Effector memory CD4-positive, alpha-beta T cell (primary cell): ENCODE measurements at places on chromosomes 11 and 22.

DNA sequence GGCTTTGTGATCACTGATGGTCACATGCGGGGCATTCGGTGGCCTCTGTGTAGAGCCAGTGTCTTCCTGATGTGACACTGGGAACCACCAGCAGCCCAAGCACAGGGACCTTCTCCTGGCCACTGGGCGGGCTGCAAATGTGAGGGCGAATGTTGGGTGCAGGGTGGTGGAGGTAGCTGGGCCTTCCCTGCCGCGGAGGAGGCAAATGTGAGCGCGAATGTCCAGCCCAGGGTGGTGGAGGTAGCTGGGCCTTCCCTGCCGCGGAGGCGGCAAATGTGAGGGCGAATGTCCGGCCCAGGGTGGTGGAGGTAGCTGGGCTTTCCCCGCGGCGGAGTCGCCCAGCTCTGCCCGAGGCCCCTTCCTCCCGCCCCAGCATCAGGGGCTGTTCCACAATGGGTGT is 23.3 kb downstream of the PTDSS2 start:
- no peaks in the 10 kb centered on the region for H3K4me1 ChIP-seq
- no peaks in the 10 kb centered on the region for H3K36me3 ChIP-seq
- no peaks in the 10 kb centered on the region for H3K27me3 ChIP-seq
- DNase-seq = no peak
- no peak overlapping the region for H3K4me3 ChIP-seq
- no peak overlapping the region for H3K27ac ChIP-seq

DNA sequence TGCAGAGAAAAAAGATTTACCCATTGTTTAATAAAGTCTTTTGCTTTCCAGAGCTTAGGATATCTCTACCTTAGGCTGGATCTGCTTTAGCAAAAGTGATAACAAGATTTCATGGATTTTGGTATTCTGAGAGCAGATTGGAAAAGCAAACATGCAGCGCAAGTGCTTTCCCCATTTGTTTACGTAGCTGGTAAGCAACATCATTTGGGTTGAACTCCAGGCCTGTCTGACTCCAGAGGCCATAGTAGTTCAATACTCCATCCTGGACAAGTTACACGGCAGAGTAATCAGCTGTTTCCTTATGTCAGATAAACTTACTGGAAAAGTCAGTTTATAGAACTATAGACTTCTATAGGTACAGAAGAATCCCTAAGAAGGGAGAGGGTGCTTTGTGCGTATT is 40.6 kb upstream of the TNRC6B start:
- no peak overlapping the region for H3K4me3 ChIP-seq
- H3K4me1 ChIP-seq = no peaks in the 10 kb centered on the region
- DNase-seq = no peak
- peaks cover 16% of the 10 kb centered on the region for H3K36me3 ChIP-seq

- H3K4me3 ChIP-seq = peak overlapping the region; percentile 49
- no peaks in the 10 kb centered on the region for H3K27me3 ChIP-seq
- H3K27ac ChIP-seq = peak overlapping the region; percentile 98
- DNase-seq = no peak
- H3K36me3 ChIP-seq = peaks cover 11% of the 10 kb centered on the region
These were observed 12.8 kb downstream of the BCL9L start for GRCh38 chr11:118912742-118913410.

DNA sequence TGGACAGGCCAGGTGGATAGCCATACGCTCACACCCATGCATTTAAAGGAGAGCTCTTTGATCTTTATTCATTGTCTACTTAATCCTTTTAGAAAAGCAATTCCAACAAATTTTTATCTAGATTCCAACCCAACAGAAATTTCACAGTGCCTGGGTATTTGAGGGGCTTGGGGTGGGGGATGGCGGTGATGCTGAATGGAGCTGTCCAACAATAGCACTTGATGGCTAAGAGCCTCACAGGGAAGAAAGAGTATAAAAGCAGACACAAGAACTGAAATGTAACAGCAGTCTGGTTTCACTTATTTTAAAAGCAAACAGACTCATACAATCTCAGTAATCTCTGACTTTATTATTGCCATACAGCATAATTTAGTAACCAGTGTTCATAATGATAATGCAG is 101.8 kb upstream of the SORL1-AS1 start:
- peaks cover 90% of the 10 kb centered on the region for H3K36me3 ChIP-seq
- no peak overlapping the region for H3K4me3 ChIP-seq
- H3K27ac ChIP-seq = no peak overlapping the region
- H3K27me3 ChIP-seq = no peaks in the 10 kb centered on the region

DNA sequence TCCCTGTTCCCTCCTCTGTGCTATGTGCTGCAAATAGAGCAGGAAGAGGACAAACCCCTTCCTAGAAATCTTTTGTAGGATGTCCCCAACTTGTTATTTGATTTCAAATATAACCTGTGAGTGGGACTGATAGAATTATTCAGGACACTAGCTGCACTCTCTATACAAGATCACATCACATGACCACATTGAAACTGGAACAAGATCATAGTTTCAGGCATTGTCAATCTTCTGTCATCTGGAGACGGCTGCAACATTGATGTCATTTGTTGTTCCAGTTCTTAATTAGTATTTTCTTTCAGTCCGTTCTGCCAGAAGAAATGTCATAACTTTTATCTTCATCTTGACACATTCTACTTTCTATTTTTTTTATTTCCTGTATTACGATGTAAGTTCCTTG is 89.3 kb downstream of the GRIA4 start:
- H3K4me3 ChIP-seq = no peak overlapping the region
- H3K27ac ChIP-seq = no peak overlapping the region
- H3K36me3 ChIP-seq = no peaks in the 10 kb centered on the region
- DNase-seq = no peak
- H3K27me3 ChIP-seq = no peaks in the 10 kb centered on the region

DNA sequence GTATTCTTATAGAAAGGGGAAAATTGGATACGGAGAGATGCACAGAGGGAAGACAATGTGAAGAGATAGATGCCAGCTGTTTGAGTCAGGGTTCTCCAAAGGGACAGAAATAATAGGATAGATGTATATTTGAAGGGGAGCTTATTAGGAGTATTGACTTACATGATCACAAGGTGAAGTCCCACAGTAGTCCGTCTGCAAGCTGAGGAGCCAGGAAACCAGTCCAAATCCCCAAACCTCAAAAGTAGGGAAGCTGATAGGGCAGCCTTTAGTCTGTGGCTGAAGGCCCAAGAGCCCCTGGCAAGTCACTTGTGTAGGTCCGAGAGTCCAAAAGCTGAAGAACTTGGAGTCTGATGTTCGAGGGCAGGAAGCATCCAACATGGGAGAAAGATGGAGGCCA is 569.6 kb upstream of the LARGE1 start:
- no peaks in the 10 kb centered on the region for H3K36me3 ChIP-seq
- DNase-seq = no peak
- no peaks in the 10 kb centered on the region for H3K4me1 ChIP-seq
- H3K27ac ChIP-seq = no peak overlapping the region

- no peak overlapping the region for H3K4me3 ChIP-seq
- H3K27ac ChIP-seq = peak overlapping the region; percentile 52
- no peaks in the 10 kb centered on the region for H3K27me3 ChIP-seq
- no peak for DNase-seq
- peaks cover 23% of the 10 kb centered on the region for H3K4me1 ChIP-seq
- peaks cover 3% of the 10 kb centered on the region for H3K36me3 ChIP-seq
These were observed 12.5 kb downstream of the MARK2 start for GRCh38 chr11:63851364-63851763.

DNA sequence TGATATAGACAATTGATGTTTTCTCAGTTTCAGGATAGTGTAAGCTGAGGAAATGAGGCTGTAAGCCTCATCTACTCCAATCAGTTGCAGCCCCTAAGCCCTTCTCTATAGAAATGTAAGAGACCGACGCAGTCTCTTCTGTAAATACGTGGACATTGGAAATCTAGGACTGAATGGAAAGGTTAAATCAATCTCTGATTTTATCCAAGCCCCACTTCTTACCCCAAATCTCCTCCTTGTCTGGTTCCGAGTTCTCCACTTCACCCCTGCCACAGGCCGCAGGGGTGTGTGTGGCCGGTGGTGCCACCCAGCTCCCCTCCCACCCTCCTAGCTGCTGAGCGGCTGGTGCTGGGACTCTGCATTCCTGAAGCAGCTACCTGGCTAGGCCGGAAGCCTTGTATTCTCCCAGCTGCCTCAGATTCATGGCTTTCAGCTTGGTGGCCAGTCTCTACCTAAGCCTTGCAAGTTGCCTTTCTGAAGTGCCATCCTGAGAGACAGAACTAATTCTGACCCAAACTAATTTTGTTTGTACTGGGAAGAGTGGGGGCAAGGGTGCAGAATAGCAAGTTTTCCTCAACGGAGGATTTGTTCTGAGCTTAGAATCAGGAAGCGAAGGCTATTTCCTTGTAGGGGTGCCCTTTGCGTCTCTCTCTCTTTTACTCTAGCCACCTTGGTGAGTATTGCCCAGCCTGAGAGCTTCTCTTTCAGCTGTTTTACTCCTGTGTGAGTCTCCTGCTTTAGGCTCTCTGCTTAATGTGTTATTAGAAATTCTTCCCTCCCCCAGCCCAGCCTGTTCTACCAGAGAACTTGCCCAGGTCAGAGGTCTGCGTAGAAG is 749 bp downstream of the VWA5A start:
- peaks cover 7% of the 10 kb centered on the region for H3K4me1 ChIP-seq
- peak overlapping the region; percentile 52 for H3K4me3 ChIP-seq
- no peak for DNase-seq
- H3K27me3 ChIP-seq = no peaks in the 10 kb centered on the region
- H3K36me3 ChIP-seq = no peaks in the 10 kb centered on the region
- H3K27ac ChIP-seq = no peak overlapping the region

GRCh38 chr11:36352922-36353321 is 56.8 kb downstream of the PRR5L start:
- H3K36me3 ChIP-seq = no peaks in the 10 kb centered on the region
- peak; percentile 68 for DNase-seq
- H3K27ac ChIP-seq = no peak overlapping the region

- no peaks in the 10 kb centered on the region for H3K36me3 ChIP-seq
- H3K27me3 ChIP-seq = no peaks in the 10 kb centered on the region
- DNase-seq = no peak
These were observed 64.7 kb upstream of the CREB3L1 start for GRCh38 chr11:46212720-46213119.

DNA sequence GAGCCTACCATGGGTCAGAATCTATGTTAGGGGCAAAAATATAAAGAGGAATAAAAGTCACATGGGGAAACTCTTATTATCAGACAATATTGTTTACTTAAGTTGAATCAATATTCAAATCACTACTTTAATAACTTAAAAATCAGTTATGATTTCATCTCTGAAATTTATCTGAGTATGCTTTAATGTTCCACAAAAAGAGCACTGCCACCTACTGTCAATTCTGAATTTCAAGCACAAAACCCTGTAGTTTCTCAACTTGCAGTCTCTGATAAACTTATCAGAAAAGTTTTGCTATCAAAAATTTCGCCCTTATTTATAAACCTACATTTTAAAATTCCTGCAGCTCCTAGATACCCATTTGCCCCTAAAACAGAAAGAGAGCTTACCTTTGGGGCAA is 47.3 kb downstream of the RDX start:
- no peaks in the 10 kb centered on the region for H3K27me3 ChIP-seq
- H3K4me3 ChIP-seq = no peak overlapping the region
- DNase-seq = no peak
- no peaks in the 10 kb centered on the region for H3K4me1 ChIP-seq

GRCh38 chr11:110092111-110092514 is 1.1 kb upstream of the ZC3H12C start:
- H3K36me3 ChIP-seq = no peaks in the 10 kb centered on the region
- no peak for DNase-seq
- H3K27ac ChIP-seq = no peak overlapping the region
- no peak overlapping the region for H3K4me3 ChIP-seq
- peaks cover 10% of the 10 kb centered on the region for H3K27me3 ChIP-seq
- no peaks in the 10 kb centered on the region for H3K4me1 ChIP-seq

DNA sequence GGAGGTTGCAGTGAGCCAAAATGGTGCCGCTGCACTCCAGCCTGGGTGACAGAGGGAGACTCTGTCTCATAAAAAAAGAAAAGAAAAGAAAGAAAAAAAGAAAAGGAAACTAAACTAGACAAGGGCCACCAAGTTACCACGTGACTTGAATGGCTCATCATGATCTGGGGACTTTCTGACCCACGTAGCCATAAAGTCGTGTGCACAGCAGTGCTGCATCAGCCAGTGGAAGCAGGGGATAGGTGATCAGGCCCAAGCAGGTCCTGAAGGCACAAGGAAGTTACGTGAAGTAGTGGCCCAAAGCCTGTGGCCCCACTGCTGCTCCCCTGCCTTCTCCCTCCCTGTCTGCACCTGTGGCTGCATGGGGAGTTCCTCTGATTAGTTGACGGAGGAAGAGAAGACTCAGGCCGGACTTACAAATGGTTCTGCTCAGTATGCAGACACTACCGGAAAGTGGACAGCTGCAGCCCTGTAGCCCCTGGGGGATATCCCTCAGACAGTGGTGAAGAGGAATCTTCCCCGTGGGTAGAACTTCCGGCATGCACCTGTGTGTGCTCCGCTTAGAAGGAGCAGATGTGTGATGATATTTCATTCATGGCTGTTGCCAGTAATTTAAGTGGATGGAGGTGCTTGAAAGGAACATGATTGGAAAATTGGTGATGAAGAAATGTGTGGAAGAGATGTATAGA is 18.2 kb upstream of the CD81 start:
- H3K27me3 ChIP-seq = no peaks in the 10 kb centered on the region
- no peak overlapping the region for H3K4me3 ChIP-seq
- DNase-seq = no peak
- H3K4me1 ChIP-seq = no peaks in the 10 kb centered on the region
- no peaks in the 10 kb centered on the region for H3K36me3 ChIP-seq

GRCh38 chr11:124123622-124124021 is 8.4 kb downstream of the VWA5A start:
- H3K27me3 ChIP-seq = no peaks in the 10 kb centered on the region
- DNase-seq = no peak
- no peak overlapping the region for H3K4me3 ChIP-seq
- no peaks in the 10 kb centered on the region for H3K36me3 ChIP-seq
- H3K4me1 ChIP-seq = no peaks in the 10 kb centered on the region
- H3K27ac ChIP-seq = no peak overlapping the region

DNA sequence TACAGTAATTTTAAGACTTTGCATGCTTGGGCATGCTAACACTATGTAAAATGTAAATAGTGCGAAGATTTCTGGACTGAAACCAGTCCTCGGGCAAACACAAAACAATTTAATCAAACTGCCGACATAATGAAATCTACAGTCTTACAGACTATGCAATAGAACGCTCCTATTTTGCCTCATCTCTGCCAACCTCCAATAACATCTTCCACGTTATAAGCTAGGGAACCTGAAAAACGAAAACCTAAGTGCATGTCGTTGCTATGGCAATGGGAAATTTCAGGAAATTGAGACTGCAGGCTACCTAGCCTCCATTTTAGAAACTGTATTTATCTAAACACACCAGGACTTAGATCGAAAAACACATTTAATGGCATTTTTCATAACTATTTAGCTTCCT is 1.1 kb downstream of the CSTF3 start:
- H3K36me3 ChIP-seq = no peaks in the 10 kb centered on the region
- peaks cover 10% of the 10 kb centered on the region for H3K4me1 ChIP-seq
- DNase-seq = no peak
